NCI-H187 treated with DMSO at 0.1 percent for 48 hours (cell line): ENCODE measurements at places on chromosomes 16 and 17.

DNA sequence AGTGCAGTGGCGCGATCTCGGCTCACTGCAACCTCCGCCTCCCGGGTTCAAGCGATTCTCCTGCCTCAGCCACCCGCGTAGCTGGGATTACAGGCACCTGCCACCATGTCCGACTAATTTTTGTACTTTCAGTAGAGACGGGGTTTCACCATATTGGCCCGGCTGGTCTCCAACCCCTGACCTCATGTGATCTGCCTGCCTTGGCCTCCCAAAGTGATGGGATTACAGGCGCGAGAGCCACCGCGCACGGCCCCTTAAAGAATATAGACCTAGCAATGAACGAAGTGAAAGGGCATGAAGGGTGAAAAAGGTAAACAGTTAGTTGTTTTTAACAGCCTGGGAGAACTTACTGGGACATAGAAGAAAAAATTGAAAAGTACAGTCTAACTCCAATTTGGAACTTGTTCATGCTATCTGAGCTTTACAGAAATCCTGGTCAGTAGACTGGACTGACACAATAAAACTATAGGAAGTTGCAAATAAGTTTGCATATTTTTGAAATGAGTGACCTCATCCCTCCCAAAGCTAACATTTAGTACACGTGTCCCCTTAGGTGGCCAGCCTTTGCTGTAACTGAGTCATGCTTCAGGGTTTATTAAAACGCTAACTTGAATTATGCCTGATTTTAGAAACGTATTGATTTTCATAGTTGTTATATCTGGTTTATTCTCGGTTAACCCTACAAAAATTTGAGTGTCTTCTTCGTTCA lies 1.8 kb downstream of the COG1 start:
- no peak for DNase-seq

GRCh38 chr17:15124746-15125145 lies 140.4 kb downstream of the PMP22 start:
- no peak for DNase-seq

- no peak for DNase-seq
These were observed 47.1 kb upstream of the MYOCD start for GRCh38 chr17:12618557-12618956.

- DNase-seq: no peak
These were observed 678 bp downstream of the CDR2L start for GRCh38 chr17:74987909-74988711.

GRCh38 chr17:12505866-12506265 lies 159.8 kb upstream of the MYOCD start:
- no peak for DNase-seq

- DNase-seq: no peak
These were observed 36.1 kb downstream of the GOSR1 start for GRCh38 chr17:30513346-30513745.
